ENCODE measurements at places on chromosomes 2 and 18.

GRCh38 chr2:192265751-192266150 lies 71.0 kb upstream of the TMEFF2 start:
- no peak for DNase-seq

DNA sequence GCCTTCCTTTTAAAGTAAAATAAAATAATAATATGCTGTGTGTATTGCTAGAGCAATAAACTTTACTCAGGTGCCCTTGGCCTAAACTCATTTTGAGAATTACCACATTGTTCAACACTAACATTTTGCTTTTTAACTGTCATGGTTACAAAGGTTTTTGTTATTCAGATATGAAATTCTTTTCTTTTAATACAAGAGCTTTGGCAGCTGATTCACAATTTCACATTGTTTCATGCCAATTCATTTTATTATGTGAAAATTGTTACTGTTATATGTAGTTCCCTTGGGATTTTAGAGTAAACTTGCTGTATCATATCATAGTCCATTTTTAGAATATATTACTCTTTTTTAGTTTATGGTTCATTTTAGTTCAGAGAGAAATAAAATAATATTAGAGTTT lies 65.8 kb upstream of the ZNF804A start:
- no peak for DNase-seq

GRCh38 chr2:101808006-101808562 lies 110.6 kb downstream of the MAP4K4 start:
- no peak for DNase-seq

- DNase-seq: no peak
Observed at GRCh38 chr2:109258376-109258775, 129.4 kb downstream of the SH3RF3 start.

GRCh38 chr2:151908204-151908882 lies 80.1 kb upstream of the ARL5A start:
- DNase-seq: no peak

GRCh38 chr18:55189972-55190371 lies 230.7 kb upstream of the CCDC68 start:
- no peak for DNase-seq

DNA sequence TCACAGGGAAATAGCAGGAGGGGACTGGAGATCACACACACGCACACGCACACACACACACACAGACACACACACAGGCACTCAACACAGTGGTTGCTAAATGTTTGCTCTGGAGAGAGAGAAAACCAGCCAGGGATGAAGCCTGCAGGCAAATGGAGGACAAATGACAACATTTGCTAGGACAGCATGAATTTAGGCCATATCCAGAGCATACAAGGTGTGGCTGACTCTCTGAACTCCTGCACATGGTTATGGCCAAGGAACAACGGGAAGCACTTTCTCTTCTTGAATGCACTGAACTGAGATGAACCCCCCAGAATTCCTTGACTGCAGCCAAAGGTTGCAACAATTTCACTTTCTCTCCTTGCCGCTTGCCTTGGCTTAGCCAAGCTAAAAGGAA lies 230.0 kb upstream of the RASGRP3 start:
- DNase-seq: no peak

- DNase-seq: no peak
Observed at GRCh38 chr18:12430137-12430990, 22.6 kb downstream of the PRELID3A start.

Data from AG04449 (cell line).